ENCODE measurements at places on chromosomes 5 and 9.

DNA sequence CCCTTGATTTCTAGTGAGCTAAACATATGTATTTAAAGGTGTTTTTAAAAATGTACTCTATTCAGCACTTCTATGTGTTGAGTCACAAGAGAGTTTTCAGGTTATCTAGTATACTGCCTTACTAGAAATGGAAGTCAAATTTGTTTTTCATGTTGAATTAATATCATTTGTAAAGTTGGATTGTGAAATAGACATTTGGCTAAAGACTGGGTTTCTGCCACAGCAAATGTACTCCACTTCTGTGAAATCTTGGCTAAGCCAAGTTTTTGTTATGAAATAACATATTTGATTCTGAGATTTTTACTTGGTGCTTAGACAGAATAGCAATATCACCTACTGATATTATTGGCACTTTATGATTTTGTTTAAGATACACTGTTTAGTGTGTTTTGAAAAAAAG, 106.0 kb downstream of the CWC27 start:
- DNase-seq, result no peak

DNA sequence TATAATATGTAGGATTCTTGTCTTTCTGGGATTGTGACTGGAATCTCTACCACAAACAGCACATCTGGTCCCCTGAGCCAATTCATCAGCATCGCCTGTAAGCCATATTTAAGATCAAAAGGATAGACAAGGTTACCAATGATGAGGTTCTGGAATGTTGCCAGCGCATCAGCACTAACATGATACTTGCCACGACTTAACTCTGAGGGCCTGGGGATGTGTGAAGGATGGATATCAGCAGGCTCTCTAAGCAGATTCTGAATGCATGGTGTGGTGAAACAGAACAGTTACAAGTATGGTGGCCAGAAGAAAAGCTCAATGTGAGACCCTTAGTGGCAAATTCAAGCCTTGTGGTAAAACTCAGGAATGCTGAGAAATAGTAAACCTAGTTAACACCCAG, 143.0 kb downstream of the XRCC4 start:
- no peak for DNase-seq

DNA sequence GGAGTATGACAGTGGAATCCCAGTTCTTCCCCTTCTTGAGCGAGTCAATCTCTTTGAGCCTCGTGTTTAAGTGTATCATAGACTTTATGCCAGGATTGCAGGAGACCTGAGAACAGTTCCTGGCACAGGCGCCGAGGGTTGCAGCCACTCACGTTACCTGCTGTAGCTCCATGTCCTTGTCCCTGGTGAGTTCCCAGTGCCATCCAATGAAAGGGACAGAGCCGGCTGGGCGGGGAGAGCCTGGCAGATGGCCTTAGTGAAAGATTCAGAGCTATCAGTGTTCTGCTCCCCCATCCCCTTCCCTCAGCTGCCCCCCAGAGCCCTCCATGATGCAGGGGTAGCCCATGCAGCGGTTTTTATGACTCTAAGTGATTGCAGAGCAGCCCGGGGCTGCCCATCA, 554.0 kb downstream of the BNC2 start:
- DNase-seq, result no peak

DNA sequence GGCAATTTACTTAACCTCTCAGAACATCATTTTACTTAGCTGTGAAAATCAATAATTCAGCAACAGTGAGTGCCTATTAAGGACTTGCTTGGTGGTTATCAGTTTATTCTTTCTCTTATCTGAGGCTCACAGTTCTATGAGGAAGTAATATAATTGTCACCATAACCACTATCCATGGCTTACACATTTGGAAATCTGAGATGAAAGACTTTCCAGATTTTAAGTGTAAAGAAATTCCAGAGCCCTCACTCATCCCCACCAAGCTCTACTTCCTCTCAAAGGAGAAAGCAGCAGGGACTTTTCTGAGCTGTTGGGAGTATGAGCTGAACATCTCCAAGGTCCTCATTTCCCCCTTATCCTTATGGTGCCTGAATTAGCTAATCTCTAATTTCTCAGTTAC, 321.5 kb downstream of the FBXL7 start:
- no peak for DNase-seq

DNA sequence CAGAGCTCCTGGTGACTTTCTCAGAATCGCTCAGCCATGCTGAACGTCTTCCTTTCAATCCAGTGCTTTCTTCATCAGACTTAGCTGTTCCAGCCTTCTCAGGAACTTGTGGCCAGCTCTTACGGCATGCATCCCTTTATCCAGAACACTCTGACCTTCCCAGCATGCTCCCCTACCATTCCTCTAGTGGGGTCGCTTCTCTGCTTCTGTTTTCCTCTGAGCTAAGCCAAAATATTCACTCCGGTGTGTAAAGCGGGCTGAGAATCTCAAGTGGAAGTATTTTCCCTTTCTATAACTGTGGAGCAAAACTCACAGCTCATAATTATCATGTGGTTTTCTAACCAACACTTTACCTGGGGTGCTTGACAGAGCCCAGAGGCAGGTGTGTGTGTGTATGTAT, 6.2 kb downstream of the DCANP1 start:
- no peak for DNase-seq

- DNase-seq, result no peak
Observed at GRCh38 chr5:151104795-151105194, 24.0 kb upstream of the TNIP1 start.

DNA sequence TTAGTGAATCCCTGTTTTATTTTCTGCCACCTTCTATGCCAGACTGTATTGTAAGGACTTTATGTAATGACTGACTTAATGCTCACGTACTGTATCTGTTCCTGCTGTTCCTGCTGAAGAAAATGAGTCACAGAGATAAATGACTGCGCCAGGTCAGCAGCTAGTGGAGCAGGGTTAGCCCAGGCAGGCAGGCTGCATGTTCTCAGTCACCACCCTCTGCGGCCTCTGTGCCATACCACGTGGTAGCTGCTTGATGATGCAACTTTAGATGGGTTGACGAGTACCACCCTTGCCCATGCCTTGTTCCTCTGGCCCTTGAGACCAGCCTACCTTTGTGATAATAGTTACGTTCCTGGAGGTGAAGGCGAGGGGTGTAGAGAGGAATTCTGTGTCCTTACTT, 161.9 kb downstream of the TRIO start:
- DNase-seq, result no peak

GRCh38 chr9:124220946-124221451, 36.8 kb upstream of the NEK6 start:
- DNase-seq, result no peak

DNA sequence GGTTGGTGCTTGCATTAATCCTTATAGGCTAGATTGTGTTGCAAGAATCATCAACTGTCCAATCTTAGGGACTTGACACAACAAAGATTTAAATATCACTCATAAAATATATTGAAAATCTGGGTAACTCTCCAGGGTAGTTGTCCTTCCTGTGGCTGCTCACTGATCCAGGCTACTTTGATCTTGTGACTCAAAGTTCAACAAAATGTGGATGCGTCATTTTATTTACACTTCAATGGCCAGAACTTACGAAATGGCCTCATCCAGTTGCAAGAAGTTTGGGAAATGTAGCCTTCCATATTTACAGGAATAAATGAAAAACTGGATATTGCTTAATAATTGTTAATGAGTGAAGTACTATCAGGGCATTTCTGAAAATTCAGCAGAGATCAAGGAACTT, 235.5 kb upstream of the ACTBL2 start:
- DNase-seq, result no peak

DNA sequence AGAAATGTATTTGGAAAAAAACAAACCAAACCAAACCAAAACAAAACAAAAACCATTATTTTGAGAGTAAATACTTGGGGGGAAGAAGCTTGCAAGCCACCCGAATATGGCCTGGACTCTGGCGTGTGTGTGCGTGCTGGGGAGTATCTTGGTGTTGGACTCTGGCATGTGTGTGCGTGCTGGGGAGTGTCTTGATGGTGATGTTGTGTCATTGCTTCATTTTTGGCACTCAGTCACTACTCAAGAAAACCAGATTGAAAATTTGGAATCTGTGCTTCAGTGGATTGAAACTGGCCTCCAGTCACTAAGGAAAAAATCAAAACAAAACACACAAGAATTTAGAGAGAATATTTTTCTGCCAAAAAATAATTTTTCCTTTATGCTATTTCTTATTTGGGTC, 76.1 kb downstream of the ARRDC3 start:
- DNase-seq, result no peak

DNA sequence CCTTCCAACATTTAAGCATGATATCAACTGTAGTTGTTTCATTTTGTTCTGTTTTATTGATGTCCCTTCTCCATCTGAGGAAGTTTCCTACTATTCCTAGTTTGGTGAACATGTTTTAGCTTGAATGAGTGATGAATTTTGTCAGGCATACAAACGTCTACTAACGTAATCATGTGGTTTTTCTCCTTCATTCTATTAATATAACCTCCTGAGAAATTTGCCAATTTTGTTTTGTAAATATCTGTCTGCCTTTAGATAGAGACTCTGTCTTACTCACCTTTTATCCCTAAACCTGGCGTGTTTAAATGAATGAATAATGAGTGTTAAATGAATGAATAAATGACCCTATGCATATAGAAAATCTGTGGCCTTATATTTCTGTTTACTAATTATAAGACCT, 26.5 kb upstream of the NREP start:
- no peak for DNase-seq

- DNase-seq, result no peak
Observed at GRCh38 chr9:86978413-86978812, 31.1 kb upstream of the GAS1 start.

GRCh38 chr5:102622262-102622661, 123.5 kb upstream of the SLCO6A1 start:
- no peak for DNase-seq

DNA sequence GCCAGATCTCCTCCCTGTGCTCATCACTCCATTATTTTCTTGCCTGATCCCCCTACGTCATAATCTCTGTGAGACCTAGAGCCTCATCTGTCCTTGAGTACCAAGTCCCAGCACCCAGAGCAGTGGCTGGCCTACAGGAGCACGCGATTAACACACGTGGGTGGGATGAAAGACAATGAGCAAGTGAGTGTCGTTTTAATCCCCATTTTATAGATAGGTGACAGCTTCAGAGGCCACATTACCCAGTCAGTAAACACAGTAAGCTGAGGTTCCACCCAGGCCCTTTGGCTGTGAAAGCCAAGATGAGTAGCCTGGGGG, 17.3 kb downstream of the TRUB2 start:
- DNase-seq, result no peak

DNA sequence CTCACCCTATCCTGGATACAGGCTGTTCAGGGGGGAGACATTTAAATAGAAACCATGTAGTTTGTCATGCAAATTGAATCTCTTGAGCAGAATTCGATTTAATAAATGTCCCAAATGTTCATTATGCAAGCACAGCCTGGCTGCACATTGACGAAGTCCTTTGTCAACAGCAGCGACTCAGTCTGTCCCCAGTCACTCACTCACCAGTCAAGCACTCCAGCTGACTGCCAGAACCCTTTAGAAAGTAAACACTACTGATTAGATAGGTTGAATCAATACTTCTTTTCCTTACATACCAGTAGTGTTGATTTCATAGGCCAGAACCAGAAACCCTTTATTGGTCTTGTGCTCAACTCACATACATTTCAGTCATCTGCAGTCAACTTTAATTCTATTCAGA, 27.5 kb downstream of the CDH6 start:
- no peak for DNase-seq

- DNase-seq, result no peak
Observed at GRCh38 chr5:115507681-115508080, 36.9 kb downstream of the FEM1C start.

DNA sequence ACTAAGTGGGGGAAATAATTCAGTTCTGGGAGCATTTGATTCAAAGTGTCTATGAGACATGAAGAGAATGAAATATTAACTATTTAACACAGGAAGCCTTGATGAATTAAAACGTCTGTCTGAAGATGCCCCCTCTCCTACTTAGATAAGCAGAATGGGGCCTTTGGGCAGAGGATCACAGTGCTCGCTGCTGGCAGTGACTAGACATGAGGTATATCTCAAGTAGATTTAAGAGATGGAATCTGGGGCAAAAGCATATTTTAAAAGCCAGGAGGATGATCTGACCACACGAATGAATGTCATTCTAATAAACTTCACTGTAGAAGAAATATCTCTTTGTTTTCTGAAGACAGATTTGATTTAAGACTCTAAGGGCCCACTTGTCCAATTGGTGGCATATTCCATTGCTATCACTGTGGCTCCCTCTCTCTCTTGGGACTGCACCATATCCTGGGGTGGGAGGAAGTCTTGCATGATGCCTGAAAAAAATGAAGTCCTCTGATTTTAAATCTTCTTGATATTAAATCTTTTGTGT, 254.0 kb downstream of the MAN2A1 start:
- no peak for DNase-seq

DNA sequence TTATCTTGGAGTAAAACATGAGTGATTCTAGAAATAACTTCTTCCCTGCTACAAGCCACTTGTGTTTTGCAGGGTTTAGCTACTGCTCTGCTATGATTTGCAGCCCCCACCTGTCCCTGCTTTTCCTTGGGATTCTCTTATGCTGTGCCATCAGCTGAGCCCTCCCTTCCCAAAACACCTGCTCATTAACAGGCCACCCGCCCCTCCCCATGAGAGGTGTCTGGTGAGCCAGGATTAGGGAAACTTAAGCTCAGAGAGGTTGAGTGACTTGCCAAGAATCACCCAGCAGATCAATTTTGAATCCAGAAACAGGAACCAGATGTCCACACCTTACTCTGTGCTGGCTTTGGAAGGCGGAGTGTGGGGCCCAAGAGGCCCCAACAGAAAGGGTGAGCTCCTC, 111.7 kb upstream of the CXCL14 start:
- no peak for DNase-seq

DNA sequence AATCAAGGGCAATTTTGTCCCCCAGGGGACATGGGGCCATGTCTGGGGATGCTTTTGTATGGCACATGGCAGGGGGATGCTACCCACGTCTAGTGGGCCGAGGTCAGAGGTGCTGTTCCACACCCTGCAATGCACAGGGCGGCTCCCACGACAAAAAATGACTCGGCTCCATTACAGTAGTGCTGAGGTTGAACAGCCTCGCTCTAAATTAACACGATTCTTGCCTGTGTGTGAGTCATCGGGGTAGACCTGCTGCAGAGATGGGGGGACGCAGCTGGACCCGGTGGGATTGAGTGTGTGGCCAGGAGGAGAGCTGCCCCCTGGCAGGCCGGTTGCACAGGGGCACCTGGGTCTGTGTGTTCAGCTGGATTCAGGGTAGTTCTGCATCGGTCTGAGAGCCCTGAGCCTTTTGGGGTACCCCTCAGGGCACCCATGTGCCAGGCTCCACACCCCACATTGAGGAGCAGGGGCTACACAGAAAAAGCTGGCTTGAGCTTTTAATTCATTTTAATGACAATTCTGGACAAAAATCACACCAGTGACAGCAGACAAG, 20.0 kb upstream of the COL5A1 start:
- no peak for DNase-seq

GRCh38 chr9:95425910-95426551, 90.7 kb downstream of the PTCH1 start:
- no peak for DNase-seq

GRCh38 chr9:34611811-34612787, at the start of gene RPP25L:
TSS of gene RPP25L (minus strand) at chr9:34612097. CDS start at chr9:34611296, 801 bp downstream.
- DNase-seq, result peak; percentile 64

DNA sequence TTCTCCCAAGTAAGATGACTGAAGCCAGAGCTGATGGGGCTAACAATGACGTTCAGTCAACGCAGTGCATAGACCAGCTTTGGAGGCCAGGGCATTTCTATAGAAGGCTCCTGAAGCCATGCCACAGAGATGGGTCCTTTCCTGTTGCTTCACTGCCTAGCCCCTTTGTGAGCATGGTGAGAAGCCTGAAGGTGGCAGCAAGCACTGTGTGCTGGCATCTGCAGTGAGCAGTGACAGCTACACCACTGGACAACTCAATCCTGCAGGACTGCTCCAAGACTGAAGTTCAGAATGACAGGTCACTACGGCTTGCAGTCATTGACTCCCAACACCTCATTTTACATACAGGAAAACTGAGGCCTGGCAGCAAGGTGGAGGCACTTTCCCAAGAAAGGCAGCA, 229.0 kb downstream of the TSSK1B start:
- no peak for DNase-seq

All from activated CD8-positive, alpha-beta memory T cell treated with anti-CD3 and anti-CD28 coated beads for 4 hours (primary cell).